ENCODE measurements at places on chromosomes 12 and 14. TPM values are rescaled to one million over a fixed set of nuclear protein-coding genes. Genes with fewer than 3 reads are reported as not detected.

- DNase-seq = no peak
These were observed 116.0 kb upstream of the LRIG3 start for GRCh38 chr12:59036347-59036746.

- peak; percentile 90 for DNase-seq
These were observed 100.3 kb upstream of the PLEKHG7 start for GRCh38 chr12:92602476-92602875.

DNA sequence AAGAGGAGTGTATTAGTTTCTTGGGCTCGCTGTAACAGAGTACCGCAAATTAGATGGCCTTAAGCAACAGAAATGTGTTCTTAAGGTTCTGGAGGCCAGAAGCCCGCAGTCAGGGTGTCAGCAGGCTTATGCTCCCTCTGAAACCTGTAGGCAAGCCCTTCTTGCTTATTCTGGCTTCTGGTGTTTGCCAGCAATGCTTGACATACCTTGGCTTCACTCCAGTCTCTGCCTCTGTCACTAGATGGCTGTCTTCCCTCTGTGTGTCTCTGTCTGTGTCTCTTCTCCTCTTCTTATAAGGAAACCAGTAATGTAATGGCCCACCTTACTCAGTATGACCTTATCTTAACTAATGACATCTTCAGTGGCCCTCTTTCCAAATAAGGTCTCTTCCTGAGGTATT, 85.1 kb downstream of the DERA start:
- DNase-seq = peak; percentile 54

GRCh38 chr12:94614288-94614721, 36.1 kb downstream of the TMCC3 start:
- peak; percentile 86 for DNase-seq

- DNase-seq = no peak
These were observed 49.0 kb downstream of the TMTC1 start for GRCh38 chr12:29734734-29735133.

DNA sequence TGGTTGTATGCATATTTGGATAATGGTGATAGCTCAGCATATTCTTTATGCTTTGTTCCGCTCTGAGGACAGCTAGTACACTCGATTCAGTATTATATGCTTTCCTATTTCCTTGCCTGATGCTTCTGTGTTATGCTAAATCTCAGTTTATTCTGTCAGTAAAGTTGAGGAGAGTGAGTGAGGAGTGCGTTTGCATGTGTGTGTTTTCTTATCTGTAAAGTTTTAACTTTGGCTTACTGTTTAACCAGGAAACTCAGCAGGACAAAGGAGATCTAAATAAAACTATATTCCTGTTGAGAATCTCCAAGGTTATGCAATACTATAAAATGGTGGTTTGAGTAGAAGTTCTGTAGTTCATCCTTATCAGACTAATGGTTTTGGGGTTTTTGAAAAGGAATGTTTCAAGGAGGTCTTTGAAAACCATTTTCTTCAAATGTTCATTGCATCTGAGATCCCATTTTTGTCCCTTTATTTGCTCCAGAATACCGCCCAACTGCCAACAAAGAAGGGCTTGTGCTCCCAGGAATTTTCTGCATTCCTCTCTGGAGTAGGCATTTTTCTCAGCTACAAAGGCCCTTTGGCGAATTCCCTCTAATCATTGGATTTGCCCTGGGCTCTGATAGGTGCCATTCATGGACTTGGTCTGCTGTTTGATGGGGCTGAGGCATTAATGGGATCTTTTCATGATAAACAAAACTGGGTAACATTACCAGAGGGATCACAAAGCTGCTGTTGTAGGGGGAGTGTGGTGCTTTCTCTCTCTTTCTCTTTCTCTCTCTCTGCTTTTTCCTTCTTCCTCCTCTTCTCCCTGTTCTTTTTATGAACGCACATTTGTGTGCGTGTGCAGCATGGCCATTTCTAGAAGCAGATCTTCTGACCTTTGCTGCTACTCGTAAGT, 71.7 kb downstream of the HMGA2 start:
- peak; percentile 93 for DNase-seq

- no peak for DNase-seq
These were observed 12.9 kb downstream of the BMP4 start for GRCh38 chr14:53943751-53944083.

GRCh38 chr14:21476523-21476924, 235 bp downstream of the RAB2B start:
- peak; percentile 59 for DNase-seq

NR1H4 gene
- total RNA-seq = 15.5 TPM

SVOP gene
- not detected for total RNA-seq

RAPGEF3 gene
- 125 TPM for total RNA-seq

DENND5B gene
- total RNA-seq = 9.2 TPM

GNB3 gene
- not detected for total RNA-seq

CMA1 gene
- total RNA-seq = not detected
